Cortex of kidney (tissue), 1 donor: ENCODE measurements at places on chromosomes 2 and 18.

DNA sequence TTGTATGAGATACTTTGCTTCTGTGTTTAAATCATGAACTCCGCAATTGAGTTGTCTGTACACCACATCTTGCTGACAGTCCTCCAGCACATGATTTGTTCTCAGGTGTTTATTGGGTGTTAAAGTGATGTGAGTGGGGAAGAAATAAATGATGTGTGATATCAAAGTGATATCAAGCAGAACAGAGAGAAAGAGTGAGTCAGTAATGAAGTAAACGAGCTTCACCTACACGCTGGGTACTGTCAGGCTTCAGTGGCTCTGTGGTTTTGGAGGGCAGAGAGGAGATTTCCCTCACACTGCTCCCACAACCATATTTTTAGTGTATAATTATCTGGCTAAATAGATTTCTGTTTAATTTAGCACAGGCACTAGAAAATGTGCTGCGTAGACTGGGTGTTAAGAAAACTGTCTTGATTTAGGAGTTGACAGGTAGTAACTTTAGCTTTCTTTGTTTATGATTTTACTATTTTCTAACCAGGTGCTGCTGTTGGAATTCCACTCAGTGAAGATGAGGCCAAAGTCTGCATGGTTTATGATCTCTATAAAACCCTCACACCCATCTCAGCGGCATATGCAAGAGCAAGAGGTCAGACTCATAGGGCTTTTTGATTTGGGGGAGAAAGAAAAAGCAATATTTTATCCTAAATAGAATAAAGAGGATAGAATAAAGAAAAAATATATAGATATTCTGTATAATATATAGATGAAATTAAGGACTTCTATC is 21.2 kb downstream of the ATIC start:
- no peak for DNase-seq

- DNase-seq, result no peak
These were observed 47.8 kb upstream of the INPP4A start for GRCh38 chr2:98396745-98397355.

DNA sequence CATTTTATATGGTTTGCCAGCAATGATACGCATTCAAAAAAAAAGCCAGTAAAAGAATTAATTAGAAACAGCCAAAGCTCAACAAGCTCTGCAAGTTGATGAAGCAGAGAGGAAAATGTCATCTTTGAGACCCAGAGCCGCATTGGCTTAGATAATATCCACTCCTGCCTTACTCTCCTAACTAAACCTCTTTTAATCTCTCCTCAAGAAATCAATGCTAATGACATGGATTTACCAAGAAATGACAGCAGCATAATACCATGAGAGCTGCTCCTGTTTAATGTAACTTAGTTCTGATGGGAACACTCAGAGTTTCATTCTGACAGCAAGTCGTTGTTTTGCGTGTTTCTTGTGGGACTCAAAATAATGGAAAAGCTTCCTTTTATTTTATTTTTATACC is 1099.4 kb upstream of the PIK3C3 start:
- no peak for DNase-seq

GRCh38 chr2:127776122-127776780 is 34.7 kb downstream of the WDR33 start:
- no peak for DNase-seq

- no peak for DNase-seq
These were observed 56.2 kb downstream of the RRM2 start for GRCh38 chr2:10178751-10179150.

GRCh38 chr2:195404651-195405050 is 252.4 kb upstream of the SLC39A10 start:
- DNase-seq, result no peak

- DNase-seq, result no peak
These were observed 35.5 kb upstream of the PTH2R start for GRCh38 chr2:208370881-208371633.

GRCh38 chr2:124402274-124402673 is 377.2 kb downstream of the CNTNAP5 start:
- no peak for DNase-seq

DNA sequence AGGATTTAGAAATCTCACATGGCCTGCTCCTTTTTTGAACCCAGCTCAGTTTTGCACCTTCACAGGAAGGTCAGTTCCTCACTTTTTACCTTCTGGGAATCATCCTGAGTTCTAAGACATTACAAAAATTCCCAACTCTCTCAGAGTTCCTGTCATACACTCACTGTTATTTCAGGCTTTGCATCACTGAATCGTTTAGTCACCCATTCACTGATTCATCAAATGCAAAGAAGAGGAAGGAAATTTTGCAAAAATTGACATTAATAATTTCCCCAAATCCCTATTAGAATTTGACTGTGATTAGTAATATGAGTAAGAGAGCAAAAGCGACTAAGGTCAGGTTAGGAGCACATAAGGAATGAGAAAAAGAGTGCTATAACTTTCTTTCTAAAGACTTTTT is 197.5 kb downstream of the PDE1A start:
- no peak for DNase-seq
